Activated CD8-positive, alpha-beta memory T cell treated with anti-CD3 and anti-CD28 coated beads, Interleukin-2, amount 10 ng/mL, durations not matched to agents 7 days and 5 days (primary cell): ENCODE measurements at places on chromosomes 1 and 21. TPM values are rescaled to one million over a fixed set of nuclear protein-coding genes. Genes with fewer than 3 reads are reported as not detected.

- no peak overlapping the region for H3K4me3 ChIP-seq
- no peaks in the 10 kb centered on the region for H3K4me1 ChIP-seq
- no peak for DNase-seq
- H3K27me3 ChIP-seq: peaks cover 22% of the 10 kb centered on the region
- no peaks in the 10 kb centered on the region for H3K36me3 ChIP-seq
Measured at GRCh38 chr1:115783311-115783710, 14.8 kb upstream of the CASQ2 start.

DNA sequence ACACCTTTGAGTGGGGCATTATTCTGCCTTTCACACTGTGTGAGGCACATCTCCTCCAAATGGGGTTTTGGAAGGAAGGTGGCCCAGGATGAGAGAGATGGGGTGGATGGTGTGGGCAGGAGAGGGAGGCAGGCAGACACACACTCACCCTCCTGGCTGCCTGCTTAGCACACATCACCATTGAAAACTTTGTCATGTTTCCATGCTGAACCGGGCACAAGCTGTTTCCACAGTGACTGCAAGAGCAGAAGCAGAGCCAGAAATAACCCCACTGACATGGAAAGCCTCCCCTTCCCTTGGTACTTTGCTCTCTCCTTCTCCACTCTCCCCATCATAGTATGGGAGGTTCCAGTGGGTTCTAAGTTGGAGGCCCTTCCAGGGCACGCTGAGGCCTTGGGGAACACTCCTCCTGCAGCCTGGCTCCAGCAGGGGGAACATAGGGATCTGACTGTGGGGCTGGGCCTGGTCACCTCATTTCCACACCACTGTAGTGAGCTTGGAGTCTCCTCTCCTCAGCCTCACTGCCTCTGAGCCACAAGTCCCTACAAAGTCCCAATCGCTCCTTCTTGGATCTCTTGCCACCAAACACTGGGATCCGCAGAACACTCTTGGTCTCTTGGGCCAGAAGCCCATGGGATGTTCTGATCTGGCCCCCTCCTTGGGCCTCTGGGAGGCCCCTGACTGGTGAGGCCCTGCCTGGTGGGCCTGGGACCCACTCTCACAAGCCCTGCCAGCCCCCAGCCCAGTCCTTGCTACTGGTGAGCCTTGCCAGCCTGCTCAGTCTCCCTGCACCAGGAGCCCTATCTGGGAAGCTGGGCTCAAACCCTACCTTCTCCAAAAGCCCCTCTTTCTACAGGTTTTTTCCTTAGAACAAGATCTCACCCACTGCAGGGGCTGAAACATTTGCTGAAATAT, 163.0 kb upstream of the EDN2 start:
- H3K4me1 ChIP-seq: peaks cover 17% of the 10 kb centered on the region
- DNase-seq: no peak
- no peak overlapping the region for H3K4me3 ChIP-seq
- H3K36me3 ChIP-seq: peaks cover 1% of the 10 kb centered on the region
- H3K27ac ChIP-seq: no peak overlapping the region
- H3K27me3 ChIP-seq: no peaks in the 10 kb centered on the region

GRCh38 chr1:242435200-242435599, 89.3 kb downstream of the PLD5 start:
- DNase-seq: no peak
- H3K27me3 ChIP-seq: no peaks in the 10 kb centered on the region
- no peak overlapping the region for H3K27ac ChIP-seq
- H3K4me3 ChIP-seq: no peak overlapping the region

- no peaks in the 10 kb centered on the region for H3K27me3 ChIP-seq
- no peak overlapping the region for H3K4me3 ChIP-seq
- H3K27ac ChIP-seq: no peak overlapping the region
- no peak for DNase-seq
- peaks cover 2% of the 10 kb centered on the region for H3K4me1 ChIP-seq
Measured at GRCh38 chr1:51799372-51799771, 79.2 kb downstream of the NRDC start.

GRCh38 chr1:8317647-8318381, at the start of gene SLC45A1:
SLC45A1 (plus strand) TSS chr1:8318114; CDS start chr1:8324330, 6,216 bp downstream.
- peak; percentile 82 for DNase-seq
- peaks cover 47% of the 10 kb centered on the region for H3K27me3 ChIP-seq
- peaks cover 13% of the 10 kb centered on the region for H3K4me1 ChIP-seq

GRCh38 chr21:25939396-25939761, 204.6 kb downstream of the GABPA start:
- no peaks in the 10 kb centered on the region for H3K36me3 ChIP-seq
- no peak overlapping the region for H3K4me3 ChIP-seq
- DNase-seq: no peak

The PTPRU gene
- total RNA-seq: 0.47 TPM

The ZNF593 gene
- 40.1 TPM for total RNA-seq

The FCRLA gene
- total RNA-seq: not detected
